ENCODE measurements at places on chromosomes 6 and 20.

- DNase-seq = peak; percentile 44
Measured at GRCh38 chr6:41051873-41052272, 1.1 kb upstream of the APOBEC2 start.

DNA sequence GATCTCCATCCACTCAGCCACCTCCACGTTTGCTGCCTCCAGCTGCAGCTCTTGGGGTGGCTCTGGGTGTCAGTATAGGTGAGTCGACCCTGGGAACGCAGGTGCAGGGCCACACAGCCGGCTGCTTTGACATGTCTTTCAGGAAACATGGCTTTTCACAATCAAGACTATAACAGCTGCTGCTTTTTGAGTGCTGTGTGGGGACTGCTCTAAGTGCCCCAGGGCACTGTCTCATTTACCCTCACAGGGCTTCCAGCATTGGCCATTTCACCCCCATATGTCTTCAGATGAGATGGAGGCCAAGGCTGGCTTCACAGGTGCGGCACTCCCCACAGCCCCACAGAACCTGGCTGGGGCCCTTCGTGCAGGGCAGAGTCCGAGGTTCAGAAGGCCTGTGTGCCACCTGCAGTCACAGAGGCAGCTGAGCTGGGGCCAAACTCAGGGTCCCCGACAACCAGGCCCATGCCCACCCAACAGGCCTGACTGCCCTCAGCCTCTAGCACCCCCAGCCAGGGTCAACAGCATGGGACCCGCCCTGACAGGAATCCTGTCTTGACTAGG, 14.9 kb upstream of the CST7 start:
- no peak for DNase-seq

- DNase-seq = no peak
Measured at GRCh38 chr20:21936720-21937380, 231.4 kb downstream of the PAX1 start.

DNA sequence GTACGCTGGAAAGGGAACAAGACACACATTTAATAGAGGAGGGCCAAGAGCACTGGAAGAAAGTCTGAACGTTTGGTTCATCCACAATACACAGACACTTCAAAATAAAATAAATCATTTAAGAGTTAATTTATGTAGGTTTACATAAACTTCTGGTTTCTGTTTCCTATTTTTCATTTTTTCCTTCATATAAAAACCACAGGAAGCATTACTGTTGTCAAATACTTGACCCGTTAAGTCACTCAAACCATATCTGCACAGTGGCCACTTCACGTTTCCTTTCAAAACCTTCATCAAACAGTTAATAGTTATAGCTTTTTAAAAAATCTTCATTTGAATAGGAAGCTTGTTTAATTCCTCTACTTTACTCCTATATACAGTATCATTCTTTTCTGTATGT, 257.6 kb upstream of the THEMIS start:
- no peak for DNase-seq

- no peak for DNase-seq
Measured at GRCh38 chr6:74976026-74976425, 229.8 kb downstream of the COL12A1 start.

- DNase-seq = no peak
Measured at GRCh38 chr6:14802514-14803160, 443.2 kb upstream of the JARID2 start.

GRCh38 chr6:126204598-126204997, 135.3 kb upstream of the CENPW start:
- no peak for DNase-seq

GRCh38 chr6:133891149-133891926, 2.4 kb downstream of the TCF21 start:
- DNase-seq = no peak

DNA sequence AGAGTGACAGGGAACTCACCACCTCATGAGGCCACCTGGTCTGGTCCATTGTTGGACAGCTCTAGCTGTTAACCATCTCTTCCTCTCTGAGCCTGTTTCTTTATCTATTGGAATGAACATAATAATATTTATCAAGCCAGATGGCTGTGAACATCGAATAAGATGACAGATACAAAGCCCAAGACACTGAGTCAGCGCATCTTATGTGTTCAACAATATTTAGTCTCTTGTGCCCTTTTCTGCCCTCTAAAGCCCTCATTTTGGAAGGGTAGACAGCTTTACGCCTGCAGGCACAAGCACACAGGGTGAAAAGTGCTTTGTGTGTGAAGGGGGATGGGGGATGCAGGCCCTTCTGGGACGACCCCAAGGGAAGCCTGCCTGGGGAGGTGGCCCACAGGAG, 164.0 kb downstream of the GRM4 start:
- DNase-seq = no peak

- no peak for DNase-seq
Measured at GRCh38 chr6:169072127-169073042, 181.3 kb downstream of the THBS2 start.

DNA sequence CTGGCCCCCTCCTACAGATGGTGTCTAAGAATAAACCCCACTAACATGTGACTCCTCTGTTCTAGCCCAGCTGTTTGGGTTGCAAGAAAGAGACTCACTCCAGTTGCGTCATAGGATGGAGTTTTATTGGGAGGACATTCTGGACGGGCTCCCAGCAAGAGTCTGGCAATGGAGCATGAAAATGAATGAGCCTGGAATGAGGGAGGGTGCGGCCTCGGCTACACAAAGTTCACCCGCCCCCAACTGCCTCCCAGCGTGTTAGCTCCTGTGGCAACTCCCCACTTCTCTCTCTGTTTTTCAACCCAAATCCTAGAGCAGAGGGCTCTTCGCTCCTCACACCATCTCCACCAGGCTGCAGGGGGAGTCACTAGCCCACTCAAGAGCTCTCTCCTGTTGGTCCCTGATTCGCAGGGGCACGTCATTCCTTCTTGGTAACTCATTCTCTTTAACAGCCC, 5.1 kb upstream of the ADAM33 start:
- no peak for DNase-seq

Data from inflammatory macrophage treated with lipopolysaccharide for 4 hours (primary cell).